ENCODE measurements at places on chromosomes 1 and 21.

DNA sequence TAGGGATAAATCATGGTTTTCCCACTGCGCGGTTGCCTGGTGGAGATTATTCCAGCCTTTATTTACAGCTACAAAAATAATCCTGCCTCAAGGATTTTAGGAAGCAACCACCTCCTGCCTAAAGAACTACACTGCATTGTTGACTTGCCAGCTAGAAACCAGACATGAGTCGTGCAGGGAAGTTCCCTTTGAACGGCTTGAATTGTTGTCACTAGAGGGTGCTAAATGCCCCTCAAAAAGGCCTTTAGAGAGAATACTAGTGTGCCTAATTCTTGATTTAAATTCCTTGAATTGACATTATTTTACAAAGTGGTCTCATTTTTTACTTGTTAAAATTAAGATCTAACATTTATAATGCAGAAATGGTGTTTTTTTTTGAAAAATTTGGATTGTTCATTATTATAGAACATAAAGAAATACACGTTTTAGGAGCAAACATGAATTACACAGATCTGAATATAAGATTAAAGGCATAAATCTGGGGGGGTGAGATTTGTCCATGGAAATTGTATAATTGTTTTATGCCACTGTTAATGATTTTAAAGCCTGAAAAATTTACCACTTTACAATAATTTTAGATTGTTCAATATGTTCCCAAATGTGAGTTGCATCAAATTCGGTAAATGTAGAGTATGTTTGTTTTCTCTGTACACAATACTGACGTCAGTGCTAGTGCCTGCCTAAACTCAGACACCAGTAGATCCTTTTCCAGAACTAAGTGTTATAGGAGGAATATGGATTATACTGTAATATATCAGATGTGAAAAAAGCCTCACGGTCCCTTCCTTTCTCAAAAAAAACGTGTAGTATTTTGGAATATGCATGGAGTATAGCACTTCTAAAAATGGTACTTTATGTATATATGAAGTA, 7.6 kb upstream of the ERG start:
- no peak for DNase-seq

- no peak for DNase-seq
Measured at GRCh38 chr1:182910143-182910542, 42.8 kb downstream of the SHCBP1L start.

DNA sequence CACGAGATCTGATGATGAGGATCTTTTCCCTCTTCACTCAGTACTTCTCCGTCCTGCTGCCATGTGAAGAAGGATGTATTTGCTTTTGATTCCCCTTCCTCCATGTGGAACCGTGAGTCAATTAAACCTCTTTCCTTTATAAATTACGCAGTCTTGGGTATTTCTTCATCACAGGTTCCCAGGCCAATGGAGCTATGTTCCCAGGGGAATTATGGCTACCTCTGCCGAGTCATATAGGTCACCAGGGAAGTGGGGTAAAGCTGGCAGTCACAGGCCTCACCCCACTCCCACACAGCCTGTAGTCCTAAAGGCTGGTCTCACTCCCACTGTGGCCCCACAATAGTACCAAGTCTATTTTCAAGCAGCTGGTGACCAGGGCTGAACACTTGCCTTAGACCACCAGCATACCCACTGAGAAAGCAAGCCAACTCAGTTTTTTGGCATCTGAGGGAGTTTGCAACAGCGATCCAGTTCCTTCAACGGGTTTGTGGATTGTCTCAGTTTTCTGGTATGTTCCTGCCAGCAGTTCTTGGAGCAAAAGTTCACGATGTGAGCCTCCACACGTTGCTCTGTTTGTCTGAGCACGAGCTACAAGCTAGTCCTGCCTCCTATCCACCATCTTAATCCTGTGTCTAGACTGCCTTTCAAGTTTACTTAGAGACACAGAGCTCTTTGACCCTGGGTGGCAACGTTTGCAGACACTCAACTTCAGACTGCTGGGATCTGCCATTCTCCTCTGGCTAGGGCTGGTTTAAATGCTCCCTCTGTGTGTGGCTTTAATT, 104.5 kb downstream of the CENPF start:
- no peak for DNase-seq

- no peak for DNase-seq
Measured at GRCh38 chr1:41623736-41624135, 139.3 kb upstream of the EDN2 start.

- peak; percentile 95 for DNase-seq
Measured at GRCh38 chr1:201714542-201715329, 114.2 kb upstream of the IPO9 start.

GRCh38 chr1:47478090-47478489, 40.2 kb downstream of the FOXD2 start:
- DNase-seq, result peak; percentile 83

DNA sequence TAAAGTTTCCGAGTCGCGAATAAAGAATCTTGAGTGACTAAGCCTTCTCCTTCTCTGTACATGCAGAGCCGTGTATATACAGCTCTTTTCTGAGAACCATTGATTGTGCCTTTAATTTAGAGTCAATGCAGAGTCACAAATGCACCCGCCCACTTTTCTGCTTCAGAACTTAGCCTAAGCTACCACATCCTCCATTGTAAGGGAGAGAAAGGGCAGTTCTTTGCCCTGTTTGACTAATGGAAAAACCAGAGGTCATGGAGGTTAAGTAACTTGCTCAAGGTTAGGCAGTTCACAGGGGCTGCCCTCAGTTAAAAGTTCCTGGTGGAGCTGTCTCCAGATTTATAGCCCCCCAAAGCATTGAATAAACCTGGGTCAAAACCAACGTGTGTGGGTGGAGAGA, 139.6 kb downstream of the TOMM20 start:
- no peak for DNase-seq

DNA sequence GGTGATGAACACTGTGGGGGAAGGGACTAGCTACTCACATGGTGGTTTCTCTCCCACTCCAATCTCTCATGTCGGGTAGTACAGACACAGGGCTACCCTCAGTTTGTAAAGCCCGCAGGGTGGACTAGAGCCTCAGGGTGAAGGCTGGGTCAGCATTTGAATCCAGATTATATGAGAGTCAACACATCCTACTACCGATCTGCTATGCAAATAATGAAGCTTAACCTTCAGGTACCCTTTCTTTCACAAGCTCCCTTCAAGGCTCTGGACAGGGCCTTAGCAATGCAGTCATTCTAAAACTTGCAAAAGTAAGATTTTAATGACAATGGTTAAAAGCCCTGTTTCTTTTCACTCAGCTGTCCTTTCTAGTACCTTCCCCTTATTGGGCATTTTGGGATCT, 5.5 kb upstream of the ZBED6 start:
- DNase-seq, result no peak

- no peak for DNase-seq
Measured at GRCh38 chr1:54408147-54409066, 2.2 kb upstream of the SSBP3 start.

DNA sequence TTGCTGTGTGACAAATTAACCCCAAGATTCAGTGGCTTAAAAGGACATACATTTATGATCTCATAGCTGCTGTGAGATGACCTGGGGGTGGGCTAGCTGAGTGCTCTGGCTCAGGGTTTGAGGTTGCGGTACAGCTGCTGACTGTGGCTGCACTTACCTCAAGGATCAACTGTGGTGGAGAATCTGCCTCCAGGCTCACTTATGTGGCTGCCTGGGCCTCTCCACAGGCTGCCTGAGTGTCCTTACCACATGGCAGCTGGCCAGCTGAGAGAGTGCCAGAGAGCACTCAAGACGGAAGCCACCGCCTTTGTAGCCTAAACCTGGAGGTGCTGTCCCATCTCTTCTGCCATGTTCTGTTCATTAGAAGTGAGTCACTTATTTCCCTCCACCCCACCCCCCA, 5.7 kb downstream of the LRRC71 start:
- no peak for DNase-seq

DNA sequence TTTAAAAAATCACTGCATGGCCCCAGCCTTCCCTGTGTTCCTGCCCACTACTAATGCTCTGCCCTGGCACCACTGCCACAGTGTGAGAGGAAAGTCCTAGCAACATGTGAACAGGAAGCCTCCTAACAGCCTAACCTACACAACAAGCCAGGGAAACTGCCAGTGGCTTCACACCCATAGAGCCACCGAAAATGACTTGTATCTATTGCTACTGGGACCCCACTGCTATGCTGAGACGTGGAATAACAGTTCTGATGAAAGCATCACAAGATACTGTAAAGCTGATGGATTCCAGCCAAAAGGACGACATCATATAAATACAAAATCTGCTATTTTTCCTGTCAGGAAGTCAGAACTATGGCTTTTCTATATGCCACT, 74.9 kb downstream of the JAK1 start:
- DNase-seq, result no peak

GRCh38 chr1:97368296-97368695, 552.5 kb downstream of the DPYD start:
- DNase-seq, result no peak

GRCh38 chr21:36480618-36481017, 696 bp upstream of the CLDN14 start:
- DNase-seq, result no peak

DNA sequence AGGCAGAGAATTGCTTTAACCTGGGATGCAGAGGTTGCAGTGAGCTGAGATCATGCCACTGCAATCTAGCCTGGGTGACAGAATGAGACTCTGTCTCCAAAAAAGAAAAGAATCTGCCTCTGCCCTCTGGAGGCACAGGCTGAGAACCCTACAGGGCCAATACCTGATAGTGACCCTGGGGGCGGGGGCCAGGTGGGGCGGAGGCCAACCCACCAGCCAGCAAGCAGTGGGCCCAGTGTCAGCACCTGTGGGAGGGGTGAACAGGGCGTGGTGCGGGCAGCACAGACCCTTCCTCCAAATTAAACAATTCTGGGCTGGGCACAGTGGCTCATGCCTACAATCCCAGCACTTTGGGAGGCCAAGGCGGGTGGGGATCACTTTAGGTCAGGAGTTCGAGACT, 19.0 kb upstream of the PLEKHG5 start:
- DNase-seq, result no peak

DNA sequence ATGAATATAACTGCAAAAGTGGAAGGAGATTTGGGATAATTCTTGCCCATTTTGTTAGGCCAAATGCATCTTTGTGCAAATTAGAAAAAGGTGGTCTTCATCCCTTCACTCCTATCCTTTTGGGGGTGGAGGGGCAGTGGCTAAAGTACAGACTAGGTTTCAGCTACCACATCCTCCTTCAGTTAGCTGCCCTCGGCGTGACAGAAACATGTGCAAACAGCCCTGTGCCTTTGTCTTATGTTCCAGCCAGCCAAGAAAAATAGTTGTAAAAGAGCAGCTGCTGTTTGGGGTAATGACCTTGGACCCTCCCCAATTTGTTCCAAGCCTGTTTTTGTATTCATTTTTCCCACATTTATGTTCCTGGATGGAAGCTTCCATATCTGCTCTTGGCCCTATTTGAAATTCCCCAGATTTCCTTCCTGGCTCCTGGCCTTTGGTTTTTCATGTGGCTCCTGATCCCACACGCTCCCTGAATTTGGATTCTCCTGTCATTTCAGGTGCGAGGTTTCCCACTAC, 8.3 kb upstream of the LGALS8 start:
- DNase-seq, result no peak

- DNase-seq, result no peak
Measured at GRCh38 chr1:150554086-150554452, 4.9 kb downstream of the ADAMTSL4 start.

- DNase-seq, result peak; percentile 80
Measured at GRCh38 chr1:159171688-159172501, 480 bp downstream of the CADM3 start.

GRCh38 chr21:45019076-45019886, 55.1 kb upstream of the ADARB1 start:
- DNase-seq, result peak; percentile 72

GRCh38 chr21:45325206-45326168, 37.8 kb upstream of the POFUT2 start:
- peak; percentile 64 for DNase-seq

GRCh38 chr1:208127792-208128529, 116.2 kb downstream of the PLXNA2 start:
- no peak for DNase-seq

- no peak for DNase-seq
Measured at GRCh38 chr1:23019863-23020625, 776 bp downstream of the KDM1A start.

DNA sequence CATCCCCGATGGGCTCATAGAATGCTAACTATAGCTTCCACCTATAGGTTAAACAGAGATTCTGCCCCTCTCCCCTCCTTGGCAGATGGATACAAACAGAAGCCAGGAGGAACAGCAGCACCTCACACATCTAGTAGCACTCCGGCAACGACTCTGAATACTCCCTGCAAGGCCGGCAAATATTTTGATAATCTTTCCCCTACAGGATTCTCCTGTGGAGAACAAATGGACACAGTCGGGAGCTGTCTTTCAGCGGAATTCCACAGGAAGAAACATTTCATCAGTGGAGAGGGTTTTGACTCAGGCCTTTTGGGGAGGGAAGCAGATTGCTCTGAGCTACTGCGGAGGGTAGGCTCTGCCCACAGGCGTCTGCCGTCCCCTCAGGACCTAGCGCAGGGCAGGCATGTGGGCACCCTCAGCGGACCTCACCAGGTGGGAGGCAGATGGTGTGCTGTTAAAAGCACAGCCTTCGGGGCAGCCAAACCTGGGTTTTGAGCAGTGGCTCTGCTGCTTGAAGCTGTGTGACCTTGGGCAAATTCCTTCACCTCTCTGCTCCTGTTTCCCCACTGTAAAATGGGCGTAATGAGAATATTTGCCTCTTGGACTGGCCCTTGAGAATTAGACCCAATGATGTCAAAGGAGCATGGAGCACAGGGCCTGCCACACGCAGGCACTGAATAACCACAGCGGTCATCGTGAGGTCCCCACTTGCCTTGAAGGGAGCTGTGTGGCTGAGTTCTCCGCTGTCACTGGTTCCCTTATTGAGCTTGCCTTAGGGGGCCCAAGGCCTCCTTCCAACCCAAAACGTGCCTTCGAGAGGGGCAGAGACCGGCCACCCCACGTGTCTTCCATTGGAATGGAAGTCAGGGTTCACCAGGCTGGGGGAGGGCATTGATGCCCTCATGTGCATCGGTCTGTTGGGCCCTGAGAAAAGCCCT, 19.2 kb upstream of the BCAR3 start:
- no peak for DNase-seq

- DNase-seq, result no peak
Measured at GRCh38 chr21:36575306-36575705, 95.4 kb upstream of the CLDN14 start.

GRCh38 chr1:168428063-168428731, 115.6 kb downstream of the XCL2 start:
- no peak for DNase-seq

- DNase-seq, result no peak
Measured at GRCh38 chr1:244447552-244447951, 4.2 kb downstream of the ADSS2 start.

- DNase-seq, result no peak
Measured at GRCh38 chr1:16307222-16307621, 45.1 kb downstream of the FBXO42 start.

GRCh38 chr1:94974824-94975223, 47.9 kb upstream of the CNN3 start:
- no peak for DNase-seq

DNA sequence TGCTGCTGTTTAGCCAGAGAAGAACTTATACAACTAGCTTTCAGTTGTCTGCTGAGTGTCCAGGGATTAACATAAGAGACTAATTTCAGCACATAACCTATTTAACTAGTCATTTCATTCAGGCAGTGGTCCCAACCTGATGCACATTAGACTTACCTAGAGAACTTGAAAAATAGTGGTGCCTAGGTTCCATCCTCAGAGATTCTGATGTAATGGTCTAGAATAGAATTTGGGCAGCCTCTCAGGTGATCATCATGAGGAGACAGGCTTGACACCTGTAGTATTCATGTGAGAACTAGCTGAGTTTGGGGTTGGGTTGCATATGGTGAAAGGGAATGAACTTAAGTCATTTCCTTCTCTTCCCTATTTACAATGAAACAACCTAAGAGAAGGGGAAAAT, 24.8 kb downstream of the CNST start:
- DNase-seq, result no peak
